ENCODE measurements at places on chromosomes 12 and 14. TPM values are rescaled to one million over a fixed set of nuclear protein-coding genes. Genes with fewer than 3 reads are reported as not detected.

Gene REM2
- 0.18 TPM for total RNA-seq

- DNase-seq, result no peak
Measured at GRCh38 chr14:69055999-69056788, 77.1 kb upstream of the ACTN1 start.

- no peak for DNase-seq
Measured at GRCh38 chr14:84087986-84088531, 1441.9 kb upstream of the FLRT2 start.

Gene RNF212B
- total RNA-seq, result not detected

- DNase-seq, result no peak
Measured at GRCh38 chr12:115230606-115231005, 546.6 kb upstream of the TBX3 start.

Gene KRT86
- 0.62 TPM for total RNA-seq

DNA sequence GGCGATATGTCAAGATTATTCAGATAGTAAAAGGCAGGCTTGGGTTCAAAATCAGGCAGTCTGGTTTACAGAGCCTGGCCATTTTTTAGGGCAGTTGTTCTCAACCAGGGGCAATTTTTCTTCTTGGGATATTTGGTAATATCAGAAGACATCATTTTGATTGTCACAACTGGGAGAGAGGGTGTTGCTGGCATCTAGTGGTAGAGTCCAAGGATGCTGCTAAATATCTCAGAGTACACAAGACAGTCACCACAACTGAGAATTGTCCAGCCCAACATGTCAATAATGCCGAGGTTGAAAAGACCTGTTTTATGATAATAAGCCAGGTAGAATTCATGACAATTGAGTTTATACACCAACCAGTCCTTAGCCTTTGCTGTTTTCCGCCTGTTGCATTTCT, 733.9 kb downstream of the NRXN3 start:
- no peak for DNase-seq

Gene PMCH
- not detected for total RNA-seq

DNA sequence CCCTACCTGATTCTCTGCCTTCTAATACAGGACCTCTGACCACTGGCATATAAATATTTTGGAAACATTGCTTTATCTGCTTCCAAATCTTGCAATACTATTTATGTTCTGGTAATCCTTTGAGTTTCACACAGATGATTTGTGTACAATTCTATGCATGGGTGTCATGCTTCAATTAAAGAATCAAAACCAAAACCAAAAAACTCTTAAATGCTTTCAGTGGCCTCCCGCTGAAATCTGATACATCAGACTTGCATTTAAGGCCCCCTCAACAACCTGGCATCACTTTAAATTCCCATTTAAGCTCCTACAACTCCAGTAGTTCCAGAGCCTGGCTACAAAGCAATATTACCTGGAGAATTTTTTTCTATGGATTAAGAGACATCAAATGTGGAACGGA, 221.7 kb upstream of the NAV3 start:
- no peak for DNase-seq

Gene KRT78
- total RNA-seq, result not detected

Gene TEX22
- 6.2 TPM for total RNA-seq

Gene AHNAK2
- 34.5 TPM for total RNA-seq

GRCh38 chr14:78598046-78598920, 428.1 kb downstream of the NRXN3 start:
- DNase-seq, result peak; percentile 46

Gene EML5
- total RNA-seq, result 2.0 TPM

DNA sequence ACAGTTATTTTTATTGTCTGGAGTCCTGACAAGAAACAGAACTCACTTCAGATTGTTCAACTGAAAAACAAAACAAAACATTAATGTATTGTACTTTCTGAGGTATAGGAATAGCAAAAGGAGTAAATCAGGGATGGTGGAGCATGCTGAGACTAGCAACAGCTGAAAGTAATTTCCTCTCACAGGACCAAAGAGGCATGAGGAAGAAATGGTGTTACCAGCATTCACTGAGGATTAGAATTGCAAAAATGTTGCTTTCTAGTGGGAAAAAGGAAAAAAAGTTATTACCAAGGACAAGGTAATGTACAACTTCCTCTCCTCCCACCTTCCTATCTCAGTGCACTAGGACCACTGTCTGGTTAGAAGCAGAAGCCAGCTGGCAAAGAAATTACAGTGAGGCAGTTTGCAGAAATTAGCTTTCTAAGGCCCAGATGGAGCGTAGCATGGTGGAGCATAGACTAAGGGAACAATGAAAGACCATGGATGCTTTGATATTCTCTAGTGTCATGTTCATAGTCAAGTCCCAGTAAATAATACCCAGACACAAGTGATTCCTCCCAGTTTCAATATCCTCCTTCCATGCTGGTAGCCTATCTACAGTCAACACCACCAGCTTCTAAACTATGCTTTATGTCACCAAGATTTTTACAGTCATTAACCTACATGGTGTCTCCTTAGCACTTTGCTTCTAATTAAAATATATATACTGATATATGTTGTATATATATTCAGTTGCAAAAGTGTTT, 133.7 kb upstream of the DCN start:
- no peak for DNase-seq

Gene CABP1
- total RNA-seq, result 5.9 TPM

- DNase-seq, result no peak
Measured at GRCh38 chr14:23512156-23512555, 39.4 kb downstream of the ZFHX2 start.

DNA sequence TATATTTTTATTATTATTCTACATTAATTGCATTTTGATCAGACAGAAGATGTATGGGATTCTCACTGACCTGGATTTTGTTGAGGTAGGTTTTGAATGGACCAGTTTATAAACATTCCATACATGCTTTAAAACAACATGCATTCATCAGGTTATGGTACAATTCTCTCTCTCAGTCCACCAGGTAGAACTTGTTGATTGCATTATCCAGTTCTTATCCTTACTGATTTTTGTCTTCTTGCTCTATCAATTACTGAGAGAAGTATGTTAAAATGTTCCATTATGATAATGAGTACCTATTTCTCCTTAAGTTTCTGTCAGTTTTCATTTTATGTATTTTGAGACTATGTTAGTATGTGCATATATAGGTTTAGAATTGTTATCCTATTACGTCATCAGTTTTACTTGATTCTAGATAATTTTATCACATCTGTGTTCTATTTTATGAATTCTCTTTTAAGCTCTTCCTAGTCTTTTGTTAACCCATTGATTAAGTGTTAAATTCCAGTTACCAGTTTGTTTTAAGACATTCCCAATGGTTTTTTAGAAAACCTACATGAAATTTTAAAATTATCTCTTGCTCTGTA, 50.6 kb downstream of the EP400 start:
- no peak for DNase-seq

- DNase-seq, result no peak
Measured at GRCh38 chr12:23093488-23093887, 468.5 kb downstream of the ETNK1 start.

- peak; percentile 9 for DNase-seq
Measured at GRCh38 chr14:94446126-94446525, 6.5 kb downstream of the SERPINA11 start.

Gene ACOT4
- total RNA-seq, result 4.7 TPM

Gene TGFB3
- 315 TPM for total RNA-seq

GRCh38 chr12:104544836-104545235, 88.1 kb downstream of the CHST11 start:
- DNase-seq, result no peak

DNA sequence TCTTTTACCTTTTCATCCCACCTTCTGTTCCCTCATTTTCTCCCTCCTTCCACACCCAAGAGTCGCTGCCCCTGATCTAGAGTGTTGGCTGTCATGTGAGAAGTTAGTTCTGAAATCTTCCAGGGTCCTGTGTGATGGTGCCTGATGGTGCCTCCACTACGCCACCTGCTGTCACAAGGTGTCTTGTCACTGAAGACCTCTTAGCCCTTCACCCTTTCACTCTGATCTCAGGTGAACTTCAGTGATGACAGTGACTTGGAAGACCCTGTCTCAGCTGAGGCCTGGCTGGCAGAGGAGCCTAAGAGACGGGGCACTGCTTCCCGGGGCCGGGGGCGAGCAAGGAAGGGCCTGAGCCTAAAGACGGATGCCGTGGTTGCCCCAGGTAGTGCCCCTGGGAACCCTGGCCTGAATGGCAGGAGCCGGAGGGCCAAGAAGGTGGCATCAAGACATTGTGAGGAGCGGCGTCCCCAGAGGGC, 7.6 kb upstream of the PFDN5 start:
- peak; percentile 75 for DNase-seq

GRCh38 chr14:44886860-44887595, 74.7 kb downstream of the KLHL28 start:
- DNase-seq, result no peak

DNA sequence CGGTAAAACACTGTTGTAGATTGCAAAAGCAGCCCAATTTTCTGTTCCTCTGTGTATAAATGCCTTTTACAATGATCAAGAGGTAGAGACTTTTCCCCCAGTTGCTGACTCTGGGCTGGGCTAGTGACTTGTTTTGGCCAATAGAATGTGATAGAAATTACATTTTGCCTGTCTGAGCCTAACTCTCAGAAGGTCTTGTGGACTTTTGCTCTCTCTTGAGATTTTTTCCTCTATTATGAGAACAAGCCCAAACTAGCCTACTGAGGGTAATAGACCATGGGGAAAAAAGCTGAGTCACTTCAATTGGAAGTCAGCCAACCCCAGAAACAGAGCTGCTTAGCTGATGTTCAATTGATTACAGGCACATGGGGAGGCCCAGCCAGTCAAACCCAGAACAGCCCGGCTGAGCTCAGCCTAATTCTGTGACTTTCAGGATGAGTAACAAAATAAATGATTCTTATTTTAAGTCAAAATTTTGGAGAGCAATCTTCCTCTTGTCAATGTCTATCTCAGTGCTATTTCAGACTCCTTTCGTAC, 61.4 kb downstream of the MYF5 start:
- peak; percentile 79 for DNase-seq

GRCh38 chr12:151579-151978, 62.4 kb downstream of the SLC6A12 start:
- DNase-seq, result no peak

Gene SERPINA1
- 13.8 TPM for total RNA-seq

GRCh38 chr12:111367661-111368221, 1.2 kb downstream of the PHETA1 start:
- DNase-seq, result no peak

DNA sequence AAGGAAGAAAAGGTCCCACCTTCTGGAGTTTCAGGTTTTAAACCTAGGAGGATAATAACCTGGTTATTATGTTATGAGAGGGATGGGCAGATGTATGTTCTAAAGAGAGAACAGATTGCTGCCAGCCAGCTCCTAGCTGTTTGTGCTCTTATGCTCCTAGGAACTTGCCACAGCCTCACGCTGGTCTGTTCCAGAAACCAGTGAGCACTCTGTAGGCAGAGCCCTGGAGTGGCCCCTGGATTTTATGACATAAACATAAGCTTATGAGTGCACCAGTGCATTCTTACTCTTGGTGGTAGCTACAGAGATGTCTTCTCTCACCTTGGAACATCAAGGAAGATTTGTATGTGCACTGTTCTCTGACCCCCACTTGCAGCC, 27.7 kb downstream of the KLC1 start:
- no peak for DNase-seq

GRCh38 chr14:87080146-87080545, 912.8 kb downstream of the GALC start:
- no peak for DNase-seq

Gene MUCL1
- total RNA-seq, result not detected

All from ureter (tissue), 1 donor.